ENCODE measurements at places on chromosomes 5 and 9. TPM values are rescaled to one million over a fixed set of nuclear protein-coding genes. Genes with fewer than 3 reads are reported as not detected.

DNA sequence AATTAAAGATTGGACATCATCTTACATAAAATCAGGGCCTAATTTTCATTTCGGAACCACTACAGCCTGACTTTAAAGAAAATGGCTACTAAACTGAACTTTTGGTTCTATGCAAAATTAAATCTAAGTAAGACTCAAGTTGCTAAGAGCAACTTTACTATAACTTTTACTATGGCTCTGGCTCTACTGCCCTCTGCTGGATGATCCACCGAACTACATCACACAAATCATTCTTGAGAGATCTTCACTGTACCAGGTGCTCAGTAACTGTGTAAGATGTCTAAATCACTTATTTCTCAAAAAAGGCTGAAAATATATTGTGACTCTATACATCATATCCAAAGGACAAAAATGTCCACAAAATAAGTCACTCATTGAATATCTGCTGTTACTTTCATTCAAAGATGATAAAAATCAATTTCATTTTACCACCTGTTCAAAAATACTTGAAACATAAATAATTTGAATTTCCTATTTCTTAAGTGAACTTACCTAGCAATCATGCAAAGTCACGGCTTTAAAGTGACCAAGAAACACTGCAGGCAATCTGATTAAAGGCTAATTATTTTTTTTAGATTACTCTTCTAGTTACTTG is 13.5 kb downstream of the MOCS2 start:
- peak; percentile 60 for DNase-seq

The PCDHA11 gene
- total RNA-seq = not detected

DNA sequence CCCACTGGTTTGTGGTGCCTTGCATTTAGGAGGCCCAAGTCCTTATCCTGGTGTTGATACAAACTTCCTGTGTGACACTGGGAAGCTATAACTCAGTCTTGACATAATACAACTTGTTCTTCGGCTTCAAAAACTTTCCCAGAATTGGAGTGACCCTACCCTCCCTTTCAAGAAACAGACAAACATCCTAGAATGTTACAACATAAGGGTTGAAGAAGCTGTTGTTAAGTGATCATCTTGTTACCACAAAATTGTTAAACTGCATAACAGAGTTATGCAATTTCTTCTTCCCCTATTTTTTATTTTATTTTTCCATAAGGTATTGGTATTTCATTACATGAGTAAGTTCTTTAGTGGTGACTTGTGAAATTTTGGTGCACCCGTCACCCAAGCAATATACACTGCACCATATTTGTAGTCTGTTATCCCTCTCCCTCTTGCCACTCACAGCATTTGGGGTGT is 21.3 kb downstream of the TLR4 start:
- no peak for DNase-seq

DNA sequence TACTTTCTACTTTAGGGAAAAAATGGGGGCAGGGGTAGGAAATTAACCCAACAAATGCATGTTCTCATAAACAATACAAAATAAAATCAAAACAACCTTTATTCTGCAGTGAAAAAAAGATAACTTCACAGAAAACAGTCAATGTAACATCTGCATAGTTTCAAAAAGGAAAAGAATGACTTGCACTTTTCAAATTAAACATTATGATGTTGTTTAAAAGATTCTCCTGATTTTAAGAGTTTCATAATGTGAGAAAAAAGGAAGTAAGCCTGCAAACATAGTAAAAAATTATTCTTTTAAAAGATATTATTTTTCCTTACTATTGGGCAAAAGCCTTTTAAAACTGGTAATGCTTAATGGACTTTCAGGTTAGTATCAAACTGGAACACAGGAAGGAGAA is 7.6 kb downstream of the C9orf72 start:
- DNase-seq = no peak

DNA sequence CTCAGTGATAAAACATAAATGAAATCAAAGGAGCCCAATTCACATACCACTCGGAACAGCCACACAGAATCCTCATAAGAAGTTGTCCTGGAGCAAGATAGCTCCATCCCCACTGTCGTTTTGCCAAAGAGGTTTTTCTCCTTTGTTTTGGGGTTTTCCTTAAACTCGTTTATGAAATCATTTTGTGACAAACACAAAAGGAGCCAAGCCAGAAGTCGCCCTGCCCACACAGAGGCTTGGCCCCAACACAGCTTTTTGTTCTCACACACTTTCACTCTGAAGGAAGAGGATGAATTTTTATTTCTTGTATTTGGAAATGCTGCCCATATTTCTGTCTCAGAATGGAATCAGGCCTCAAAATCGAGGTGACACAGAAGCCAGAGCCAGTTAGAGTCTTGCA is 113.4 kb downstream of the HSD17B3 start:
- no peak for DNase-seq

DNA sequence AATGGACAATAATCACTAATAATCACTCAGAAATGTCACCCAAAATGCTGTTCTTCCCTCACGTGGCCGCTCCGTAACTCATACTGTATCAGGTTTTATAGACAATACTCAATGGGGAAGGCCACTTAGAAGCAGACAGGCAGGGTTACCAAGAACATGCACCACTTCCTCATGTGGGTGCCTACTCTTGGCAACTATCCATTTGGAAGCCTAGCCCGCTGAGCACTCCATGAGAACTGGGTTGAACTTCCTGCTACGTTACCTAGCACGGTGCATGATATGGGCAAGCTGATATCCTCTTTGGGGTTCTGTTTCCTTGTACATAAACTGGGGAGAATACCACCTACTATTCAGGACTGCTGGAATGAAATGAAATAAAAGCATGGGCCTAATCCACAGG is 14.3 kb downstream of the DAP start:
- no peak for DNase-seq

- no peak for DNase-seq
Measured at GRCh38 chr9:132006677-132007370, 72.8 kb downstream of the MED27 start.

The THOC3 gene
- total RNA-seq = 42.1 TPM

The CKMT2 gene
- not detected for total RNA-seq

GRCh38 chr9:19176856-19177255 is 49.6 kb upstream of the PLIN2 start:
- DNase-seq = no peak

The SPATA31C2 gene
- not detected for total RNA-seq

DNA sequence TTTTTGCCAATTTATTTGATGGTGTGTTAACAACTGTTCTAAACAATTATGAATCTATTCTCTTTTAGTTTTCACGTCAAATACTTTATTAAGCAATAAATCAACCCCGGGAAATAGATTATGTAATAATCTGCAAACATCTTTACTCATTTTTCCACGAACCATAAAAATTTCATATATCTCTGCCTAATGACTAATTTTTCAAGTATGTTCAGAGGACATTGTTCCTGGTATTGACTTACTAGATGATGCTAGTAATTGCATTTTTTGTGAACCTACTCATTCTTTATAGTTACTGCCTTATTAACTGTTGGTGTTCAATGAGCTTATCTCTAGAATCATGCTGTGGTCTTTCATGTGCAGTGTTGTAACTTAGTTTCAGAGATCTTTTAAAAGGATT is 41.0 kb upstream of the FBN2 start:
- peak; percentile 84 for DNase-seq

- peak; percentile 96 for DNase-seq
Measured at GRCh38 chr5:157511651-157512644, 51.9 kb downstream of the NIPAL4 start.

GRCh38 chr5:69188811-69189161 is 597 bp upstream of the CENPH start:
- DNase-seq = no peak

- peak; percentile 96 for DNase-seq
Measured at GRCh38 chr9:35923927-35924763, 14.9 kb downstream of the SPAAR start.

DNA sequence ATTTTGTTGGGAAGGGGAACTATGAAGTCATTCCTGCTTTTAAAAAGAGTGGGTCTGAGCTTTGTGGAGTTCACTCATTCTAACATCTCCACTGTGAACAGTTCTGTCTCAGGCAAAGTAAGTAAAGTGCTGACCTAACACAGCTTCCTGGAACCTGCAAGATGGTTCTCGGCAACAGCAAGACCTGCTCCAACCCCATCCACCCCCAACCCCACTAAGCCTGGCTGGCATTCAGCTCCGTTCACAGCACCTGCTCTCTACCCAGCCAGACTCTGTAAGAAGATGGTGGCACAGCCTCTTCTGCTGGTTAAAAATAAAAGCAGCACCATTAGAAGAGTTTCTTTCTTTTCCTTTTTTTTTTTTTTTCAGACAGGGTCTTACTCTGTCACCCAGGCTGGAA is 42.0 kb downstream of the EPB41L4B start:
- no peak for DNase-seq

DNA sequence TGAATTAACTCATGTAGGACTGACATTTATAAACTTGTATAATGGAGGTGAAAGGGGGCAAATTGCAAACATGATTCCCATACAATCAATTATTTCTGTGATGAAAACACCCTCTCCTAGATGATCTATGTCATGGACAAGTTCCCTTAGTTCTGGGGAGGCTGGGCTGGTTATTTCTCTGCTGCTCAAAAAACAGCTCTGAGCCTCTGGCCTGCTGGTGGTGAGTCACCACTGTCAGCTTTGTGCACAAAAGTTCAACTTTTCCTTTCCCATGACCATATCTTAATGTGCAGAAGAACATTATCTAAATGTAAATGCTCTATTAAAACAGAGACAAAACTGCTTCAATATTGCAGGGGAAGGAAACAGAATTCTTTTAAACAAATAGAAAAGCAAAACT is 85.0 kb downstream of the HMHB1 start:
- peak; percentile 33 for DNase-seq

GRCh38 chr9:135480071-135480939 is 723 bp downstream of the PPP1R26 start:
- no peak for DNase-seq

The NCBP1 gene
- total RNA-seq = 38.2 TPM

The MAP3K1 gene
- 3.9 TPM for total RNA-seq

The FBXL17 gene
- 10.2 TPM for total RNA-seq

GRCh38 chr5:144121577-144121976 is 48.9 kb downstream of the YIPF5 start:
- DNase-seq = no peak

DNA sequence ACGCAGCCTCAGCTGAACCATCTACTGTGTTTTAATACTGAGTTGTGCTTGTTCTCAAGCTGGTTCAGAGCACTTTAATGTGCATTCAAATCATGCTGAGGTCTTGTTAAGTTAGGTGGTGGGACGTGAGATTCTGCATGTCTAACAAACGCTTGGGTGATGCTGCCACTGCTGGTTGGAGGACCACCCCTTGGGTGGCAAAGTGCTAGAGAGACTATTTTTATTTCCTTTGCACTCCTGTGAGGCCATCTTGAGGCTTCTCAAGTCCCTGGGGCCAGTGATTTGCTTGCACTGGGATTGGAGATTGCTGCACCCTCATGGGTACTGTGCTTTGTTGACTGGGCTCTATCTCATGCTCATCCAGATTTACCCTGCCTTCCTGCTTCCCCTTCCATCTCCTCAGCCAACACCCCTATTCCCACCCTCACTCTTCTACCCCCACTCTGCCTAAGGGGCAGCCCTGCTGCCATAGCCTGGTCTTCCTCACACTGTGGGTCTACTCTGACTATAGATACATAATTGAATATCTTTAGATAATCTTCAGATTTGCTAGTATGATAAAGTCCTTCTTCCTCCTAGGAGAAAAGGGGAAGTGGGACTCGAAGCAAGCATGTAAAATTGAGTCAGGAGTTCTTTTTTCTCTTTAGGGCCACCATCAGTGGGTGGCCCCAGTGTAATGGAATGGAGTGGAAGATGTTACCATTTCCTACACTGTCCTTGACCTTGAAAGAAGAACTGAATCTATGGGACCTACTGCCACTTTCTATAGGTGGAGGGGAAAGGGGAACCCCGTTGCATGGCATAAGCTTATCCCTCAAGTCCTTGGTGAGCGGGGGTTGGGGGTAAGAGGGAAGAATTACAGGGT is 45.1 kb upstream of the SUB1 start:
- DNase-seq = no peak

- no peak for DNase-seq
Measured at GRCh38 chr5:134604908-134605307, 27.7 kb downstream of the SAR1B start.

DNA sequence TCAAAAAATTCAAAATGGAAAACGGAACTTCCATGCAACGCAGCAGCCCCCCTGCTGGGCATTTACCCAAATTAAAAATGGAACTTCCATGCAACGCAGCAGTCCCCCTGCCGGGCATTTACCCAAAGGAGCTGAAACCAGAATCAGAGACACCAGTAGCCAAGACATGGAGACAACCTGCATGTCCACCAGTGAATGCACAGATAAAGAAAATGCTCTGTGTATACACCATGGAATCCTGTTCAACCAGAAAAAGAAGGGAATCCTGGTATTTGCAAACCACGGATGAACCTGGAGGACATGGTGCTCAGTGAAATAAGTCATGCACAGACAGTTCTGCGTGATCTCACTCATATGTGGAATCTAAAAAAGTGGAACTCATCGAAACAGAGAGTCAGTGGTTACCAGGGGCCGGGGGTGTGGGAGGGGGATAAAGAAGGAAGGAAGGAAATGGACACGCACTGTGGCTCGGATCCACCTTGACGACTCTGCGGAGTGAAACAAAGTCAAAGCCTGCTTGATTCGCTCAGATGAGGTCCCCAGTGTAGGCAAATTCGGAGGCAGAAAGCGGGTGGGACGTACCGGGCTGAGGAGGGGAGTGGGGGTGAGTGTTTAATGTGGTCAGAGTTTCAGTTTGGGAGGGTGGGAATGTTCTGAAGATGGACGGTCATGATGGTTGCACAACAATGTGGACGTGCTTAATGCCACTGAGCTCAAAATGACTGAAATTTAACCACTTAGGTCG is 40.2 kb upstream of the EXOC3 start:
- no peak for DNase-seq

DNA sequence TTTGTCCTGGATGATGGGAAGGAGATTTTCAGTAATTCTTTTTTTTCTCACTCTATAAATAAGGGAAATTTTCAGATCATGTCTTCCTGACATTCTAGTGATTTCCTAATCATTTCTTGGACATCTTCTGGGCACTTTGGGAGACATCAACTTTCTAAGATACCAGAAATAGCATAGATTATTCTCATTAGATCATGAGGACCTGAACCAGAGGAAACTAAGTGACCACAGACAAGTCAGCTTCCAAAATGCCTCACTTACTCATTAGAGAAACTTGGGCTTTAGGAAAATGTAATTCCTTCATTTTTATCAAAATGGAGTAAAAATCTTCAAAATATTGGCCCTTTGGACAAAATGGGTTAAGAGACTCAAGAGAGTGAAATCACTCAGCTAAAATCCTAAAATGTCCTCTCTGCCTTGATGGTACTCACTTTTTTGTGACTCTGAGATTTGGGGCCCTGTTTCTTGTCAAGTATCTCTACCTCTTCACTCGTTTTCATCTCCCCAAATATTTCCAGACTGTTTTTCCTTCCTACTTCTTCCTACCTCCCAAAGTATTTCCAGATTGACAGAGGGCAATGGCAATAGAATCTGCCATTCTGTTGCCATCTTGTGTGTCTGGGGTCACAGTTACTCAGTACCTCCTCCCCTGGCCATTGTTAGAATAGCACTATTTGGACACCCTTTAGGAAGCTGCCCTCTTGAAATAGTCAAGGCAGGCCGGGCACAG is 194.5 kb downstream of the NR3C1 start:
- DNase-seq = no peak

Measured in HFFc6 (cell line).